ENCODE measurements at places on chromosomes 5 and 9.

DNA sequence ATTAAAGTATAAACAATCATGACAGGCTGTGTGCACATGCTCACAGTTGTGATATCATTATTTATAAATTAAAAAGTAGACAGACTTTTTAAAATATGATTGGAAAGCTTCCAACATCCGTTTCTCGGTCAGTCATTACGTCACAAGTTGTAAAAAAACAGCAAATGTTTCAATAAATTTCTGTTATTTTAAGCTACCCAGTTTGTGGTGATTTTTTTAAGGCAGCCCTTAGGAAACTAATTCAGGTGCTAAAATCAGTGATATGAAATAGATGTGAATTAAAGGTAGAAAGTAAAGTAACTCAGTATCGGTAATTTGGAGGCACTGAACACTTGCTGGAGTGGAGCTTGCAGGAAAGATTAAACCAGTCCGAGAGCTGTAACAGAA is 1.2 kb downstream of the CCNH start:
- DNase-seq, result no peak

DNA sequence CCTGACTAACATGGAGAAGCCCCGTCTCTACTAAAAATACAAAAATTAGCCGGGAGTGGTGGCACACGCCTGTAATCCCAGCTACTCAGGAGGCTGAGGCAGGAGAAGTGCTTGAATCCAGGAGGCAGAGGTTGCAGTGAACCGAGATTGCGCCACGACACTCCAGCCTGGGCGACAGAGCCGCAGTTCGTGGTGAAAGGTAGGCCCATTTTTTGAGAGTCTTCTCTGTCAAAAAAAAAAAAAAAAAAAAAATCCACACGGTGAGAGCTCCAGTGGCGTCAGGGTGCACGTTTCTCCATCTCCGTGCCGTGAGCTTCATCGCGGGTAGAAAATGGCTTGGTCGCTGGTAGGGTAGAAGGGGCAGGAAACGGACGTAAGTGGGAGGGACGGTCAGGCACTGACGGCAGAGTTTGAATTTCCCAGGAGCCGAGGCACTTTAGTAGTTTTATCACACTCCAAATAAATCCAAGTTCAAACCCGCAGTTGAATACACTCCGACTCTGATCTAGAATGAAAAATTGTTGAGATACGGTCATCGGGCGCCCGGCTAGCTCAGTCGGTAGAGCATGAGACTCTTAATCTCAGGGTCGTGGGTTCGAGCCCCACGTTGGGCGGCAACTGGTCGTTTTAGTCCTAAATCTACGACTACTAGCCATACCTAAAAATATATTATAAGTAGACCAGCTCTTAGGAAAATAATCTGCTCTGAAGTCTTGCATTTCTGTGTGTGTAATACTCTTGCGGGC is 2.4 kb upstream of the TRIM7 start:
- no peak for DNase-seq

GRCh38 chr9:19788152-19788551 is 685 bp downstream of the SLC24A2 start:
- DNase-seq, result peak; percentile 44

- no peak for DNase-seq
Observed at GRCh38 chr5:128234928-128235641, 151.5 kb downstream of the SLC12A2 start.

- no peak for DNase-seq
Observed at GRCh38 chr5:165673499-165673898, 2168.1 kb downstream of the MAT2B start.

- no peak for DNase-seq
Observed at GRCh38 chr5:90131383-90132133, 278.0 kb downstream of the CETN3 start.

GRCh38 chr9:111597852-111598732 is 1.4 kb downstream of the PTGR1 start:
- DNase-seq, result peak; percentile 38

GRCh38 chr5:144831650-144832049 is 661.0 kb downstream of the KCTD16 start:
- DNase-seq, result no peak

DNA sequence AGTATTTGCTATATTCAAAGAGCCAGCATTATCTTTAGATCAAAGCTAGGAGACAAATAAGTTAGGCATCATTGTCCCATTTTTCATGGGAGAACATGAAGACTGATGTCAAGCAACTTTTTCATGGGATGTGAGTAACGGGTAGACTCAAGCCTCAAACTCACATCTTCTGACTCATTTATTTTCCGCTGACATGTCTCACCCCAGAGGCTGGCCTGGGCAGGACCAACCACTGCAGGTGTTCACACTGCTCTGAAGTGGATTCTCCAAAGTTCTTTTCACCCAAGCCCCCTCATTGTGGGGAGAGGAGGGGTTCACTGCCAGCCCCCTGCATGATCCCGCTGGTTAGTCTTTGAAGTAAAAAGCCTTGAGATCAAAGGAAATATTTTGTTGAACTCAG is 34.9 kb upstream of the BASP1 start:
- no peak for DNase-seq

DNA sequence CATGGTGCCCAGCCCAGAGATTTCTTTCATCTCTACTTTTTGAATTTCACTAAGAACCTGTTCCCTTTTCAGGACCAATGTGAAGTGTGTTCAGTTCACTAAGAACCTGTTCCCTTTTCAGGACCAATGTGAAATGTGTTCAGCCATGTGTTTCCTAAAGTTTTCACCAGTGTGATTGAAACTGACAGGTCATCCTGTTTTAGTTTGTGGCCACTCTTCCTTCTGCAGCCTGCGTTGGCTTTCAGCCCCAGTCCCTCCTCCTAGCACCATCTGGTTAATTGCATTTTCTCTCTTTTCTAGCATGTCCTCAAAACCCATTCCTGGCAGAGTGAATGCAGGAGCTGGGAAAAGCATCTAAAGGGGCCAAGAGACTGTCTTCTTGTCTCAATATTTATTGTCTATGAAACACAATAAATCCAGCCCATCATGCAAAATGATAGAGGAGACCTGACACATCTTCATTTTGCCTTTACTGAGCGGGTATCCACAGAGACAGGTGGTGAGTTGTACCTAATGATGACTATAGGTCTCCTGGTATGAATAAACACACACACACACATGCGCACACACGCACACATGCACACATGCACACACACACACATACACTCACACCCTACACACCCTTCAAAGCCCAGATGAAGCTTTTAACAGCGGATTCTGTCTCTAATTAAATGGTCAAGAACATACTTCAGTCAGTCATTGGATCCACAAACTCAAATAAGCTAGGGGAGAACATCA is 6.1 kb upstream of the PANK3 start:
- no peak for DNase-seq

- DNase-seq, result no peak
Observed at GRCh38 chr9:84557751-84558150, 111.8 kb upstream of the NTRK2 start.

- DNase-seq, result no peak
Observed at GRCh38 chr5:143399616-143400540, 3.6 kb downstream of the NR3C1 start.

DNA sequence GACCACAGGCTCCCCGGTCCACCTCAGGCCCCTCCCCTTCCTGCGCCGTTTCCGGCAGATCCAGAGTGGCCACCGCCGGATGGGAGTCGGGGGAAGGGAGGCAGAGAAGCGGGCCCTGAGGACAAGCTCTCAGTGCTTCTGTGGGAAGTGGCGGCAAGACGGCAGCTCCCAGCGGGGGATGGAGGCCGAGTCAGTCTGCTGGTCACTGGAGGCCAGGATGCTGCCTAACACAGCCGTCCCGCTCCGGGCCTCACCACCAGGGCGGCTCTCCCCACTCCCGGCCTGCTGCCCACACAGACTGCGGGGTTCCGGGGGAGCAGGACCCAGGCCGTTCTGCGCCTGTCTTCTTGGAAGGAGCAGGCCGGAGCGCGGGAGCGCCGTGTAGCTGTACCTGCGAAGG is 31.4 kb downstream of the FXN start:
- no peak for DNase-seq

DNA sequence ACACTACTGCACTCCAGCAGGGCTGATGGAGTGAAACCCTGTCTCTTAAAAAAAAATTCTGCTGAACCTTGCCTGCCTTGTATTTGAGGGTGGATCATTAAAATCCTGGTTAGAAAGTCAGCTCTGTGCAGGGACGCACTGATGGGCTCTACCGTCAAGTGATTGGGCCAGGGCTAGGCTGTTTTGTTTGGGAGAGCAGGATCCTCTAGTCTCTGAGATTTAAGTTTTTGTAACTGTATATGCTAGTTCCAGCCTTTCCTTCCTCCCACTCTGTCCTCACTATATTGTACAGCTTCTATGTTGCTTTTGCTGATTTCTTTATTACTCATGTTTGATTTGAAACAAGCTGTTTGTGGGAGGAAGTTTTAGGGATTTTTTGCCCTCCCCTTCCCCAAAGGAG is 11.5 kb downstream of the DDX4 start:
- no peak for DNase-seq

GRCh38 chr5:159663986-159664385 is 252.3 kb upstream of the ADRA1B start:
- no peak for DNase-seq

- no peak for DNase-seq
Observed at GRCh38 chr9:112884721-112885120, 6.0 kb downstream of the SLC46A2 start.

GRCh38 chr9:29981013-29981412 is 2403.4 kb upstream of the ACO1 start:
- no peak for DNase-seq

- DNase-seq, result no peak
Observed at GRCh38 chr5:62259699-62260250, 46.2 kb upstream of the KIF2A start.

Data from NCI-H748 treated with DMSO at 0.1 percent for 48 hours (cell line).